ENCODE measurements at places on chromosomes 2 and 18.

- DNase-seq: no peak
Measured at GRCh38 chr2:28422908-28423741, 30.5 kb downstream of the FOSL2 start.

GRCh38 chr2:100818606-100819369, 1.2 kb upstream of the NPAS2 start:
- no peak for DNase-seq

DNA sequence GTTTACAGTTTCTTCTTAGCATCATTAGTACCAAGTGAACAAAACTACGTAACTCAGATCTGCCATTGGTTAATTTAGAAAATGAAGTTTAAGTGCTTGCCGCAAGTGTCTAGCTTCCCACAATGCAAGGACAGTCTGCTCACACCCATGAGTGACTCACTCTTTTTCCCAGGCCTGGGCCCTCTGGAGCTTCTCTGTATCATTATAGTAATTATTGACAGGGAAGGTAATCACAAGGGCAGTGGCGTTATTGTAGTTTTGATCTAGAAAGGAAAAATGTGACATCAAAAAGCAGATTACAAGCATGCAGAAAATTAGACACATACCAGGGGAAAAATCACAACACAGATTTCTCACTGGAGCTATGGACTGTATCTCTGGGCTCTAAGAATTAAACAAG, 38.5 kb downstream of the NPC1 start:
- DNase-seq: no peak

GRCh38 chr2:174054926-174055325, 89.8 kb upstream of the SP3 start:
- no peak for DNase-seq

DNA sequence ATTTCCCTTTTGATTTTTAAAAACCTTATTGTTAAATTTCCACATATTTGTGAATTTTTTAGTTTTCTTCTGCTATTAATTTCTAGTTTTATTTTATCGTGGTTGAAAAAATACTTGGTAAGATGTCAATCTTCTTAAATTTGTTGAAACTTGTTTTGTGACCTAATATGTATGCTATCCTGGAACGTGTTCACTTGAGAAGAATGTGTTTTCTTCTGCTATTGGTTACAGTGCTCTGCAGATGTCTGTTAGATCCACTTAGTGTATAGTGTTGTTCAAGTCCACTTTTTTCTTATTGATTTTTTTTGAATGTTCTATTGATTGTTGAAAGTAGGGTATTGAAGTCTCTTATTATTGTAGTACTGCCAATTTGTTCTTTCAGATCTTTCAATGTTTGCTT, 116.5 kb upstream of the NETO1 start:
- DNase-seq: no peak

DNA sequence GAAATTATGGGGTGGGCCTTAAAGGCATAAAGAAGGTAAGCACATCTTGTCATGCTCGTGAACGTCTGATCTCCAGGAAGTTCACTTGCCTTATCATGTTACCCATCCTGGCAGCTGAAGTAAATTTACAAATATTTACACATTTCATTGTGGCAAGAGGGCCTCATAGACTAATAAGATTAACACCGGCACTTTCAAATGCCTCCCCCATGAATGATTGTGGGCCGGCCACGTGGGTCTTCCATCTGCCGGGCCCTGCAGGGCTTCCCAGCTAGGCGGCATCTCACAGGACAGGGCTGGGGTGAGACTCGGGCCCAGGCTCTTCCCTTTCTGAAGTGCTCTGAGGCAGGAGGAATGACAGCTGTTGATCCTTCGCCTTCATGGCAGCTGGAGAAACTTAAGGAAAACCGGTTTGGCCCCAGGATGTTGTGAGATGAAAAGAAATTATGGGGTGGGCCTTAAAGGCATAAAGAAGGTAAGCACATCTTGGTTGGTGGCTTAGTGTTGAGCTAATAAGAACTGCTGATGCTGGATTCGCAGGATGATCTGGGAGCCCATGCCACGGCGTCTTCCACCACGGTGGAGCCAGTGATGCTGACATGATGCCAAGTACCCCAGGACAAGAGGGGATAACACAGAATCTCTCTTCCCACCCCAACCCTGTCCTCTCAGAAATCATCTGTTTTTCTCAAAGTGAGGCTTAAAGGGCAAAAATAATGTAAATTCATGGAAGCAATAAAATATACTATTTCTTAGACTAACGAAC, 176.3 kb downstream of the SEPTIN10 start:
- DNase-seq: no peak

GRCh38 chr2:186554850-186555671, 34.8 kb upstream of the ITGAV start:
- no peak for DNase-seq

- DNase-seq: peak; percentile 64
Measured at GRCh38 chr2:38508311-38509039, 94.3 kb downstream of the HNRNPLL start.

- no peak for DNase-seq
Measured at GRCh38 chr2:80467262-80467811, 162.8 kb upstream of the LRRTM1 start.

DNA sequence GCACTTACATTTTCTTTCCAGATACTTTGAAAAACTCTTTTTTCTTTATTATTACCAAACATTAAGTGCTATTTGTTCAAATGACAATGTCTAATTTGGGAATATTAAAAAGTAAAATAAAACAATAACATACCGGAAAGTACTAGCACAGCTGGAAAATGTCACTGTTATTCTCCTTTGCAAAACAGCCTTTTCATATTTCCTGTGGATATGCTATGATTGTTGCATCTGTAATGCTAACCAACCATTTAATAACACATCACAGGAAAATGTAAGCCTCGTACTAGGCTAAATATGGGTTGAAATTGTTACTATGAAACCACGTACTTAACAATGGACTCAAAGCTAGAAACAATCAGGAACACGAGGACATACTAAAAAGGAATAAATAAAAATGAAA, 298.1 kb downstream of the CBLN2 start:
- no peak for DNase-seq

GRCh38 chr2:33288011-33288410, 188.4 kb upstream of the RASGRP3 start:
- no peak for DNase-seq

DNA sequence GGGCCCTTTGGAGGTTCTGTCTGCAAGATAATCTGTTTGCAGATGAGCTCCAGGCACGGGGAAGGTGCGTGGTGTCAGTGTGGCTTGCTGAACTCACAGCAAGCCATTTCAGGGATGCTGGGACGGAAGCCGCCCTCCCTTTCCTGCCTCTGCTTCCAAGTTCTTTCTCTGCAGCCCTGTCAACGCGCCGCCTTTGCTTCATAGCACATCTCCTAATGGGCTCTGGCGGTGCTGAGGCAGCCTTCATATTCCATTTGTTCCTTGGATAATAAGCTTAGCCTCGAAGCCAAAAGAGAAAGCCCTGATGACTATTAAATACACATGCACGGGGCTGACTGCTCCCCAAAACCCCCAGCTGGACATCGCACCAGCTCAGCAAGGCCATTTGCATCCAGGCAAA, 81.7 kb upstream of the TAF1B start:
- no peak for DNase-seq

- no peak for DNase-seq
Measured at GRCh38 chr2:115650827-115651226, 1208.4 kb downstream of the DPP10 start.

GRCh38 chr2:133568172-133568571, at the start of gene NCKAP5:
Gene NCKAP5, minus strand, starts transcription at chr2:133568463. Its CDS starts 50,937 bp downstream, at chr2:133517526.
- DNase-seq: no peak

GRCh38 chr2:239596253-239596652, 195.4 kb upstream of the HDAC4 start:
- DNase-seq: no peak

- no peak for DNase-seq
Measured at GRCh38 chr2:20015482-20016083, 3.1 kb upstream of the MATN3 start.

- DNase-seq: no peak
Measured at GRCh38 chr2:21644266-21644665, 520.5 kb downstream of the TDRD15 start.

DNA sequence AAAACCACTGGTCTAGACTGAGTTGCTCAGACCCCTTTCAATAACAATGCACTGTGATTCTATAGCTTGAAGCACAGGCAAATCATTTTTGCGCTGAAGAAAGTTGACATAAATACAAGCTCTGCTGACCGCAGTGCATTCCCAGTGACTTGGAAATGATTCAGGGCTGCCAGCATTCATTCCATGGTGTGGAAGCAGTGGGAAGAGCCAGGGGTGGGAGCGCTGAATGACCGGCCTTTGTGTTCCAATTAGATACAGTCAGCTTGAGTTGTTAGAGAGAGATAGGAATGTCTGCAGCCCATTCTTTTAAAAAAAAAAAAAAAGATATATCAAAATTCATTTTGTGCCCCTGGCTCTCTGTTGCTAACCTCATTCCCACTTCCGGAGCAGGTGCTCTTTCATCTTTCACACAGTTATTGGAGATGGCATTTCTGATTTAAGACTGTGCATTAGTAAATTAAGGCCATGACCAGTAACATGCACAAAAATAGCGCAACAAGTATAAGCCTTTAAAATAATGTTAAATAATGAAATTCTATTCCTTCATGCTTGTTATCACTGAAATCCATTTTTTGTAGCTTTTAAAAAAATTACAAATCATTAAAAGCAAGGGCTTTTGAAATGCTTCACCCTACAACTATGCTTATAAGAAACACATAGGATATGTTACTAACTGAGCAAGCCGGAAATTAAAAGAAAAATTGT, 59.4 kb upstream of the CTLA4 start:
- no peak for DNase-seq

- DNase-seq: no peak
Measured at GRCh38 chr2:16175247-16175825, 235.0 kb downstream of the MYCN start.

GRCh38 chr2:9847140-9847539, 3.9 kb downstream of the TAF1B start:
- DNase-seq: no peak

GRCh38 chr18:3450012-3450798, at the start of gene TGIF1:
Gene TGIF1, plus strand, starts transcription at chr18:3450172. Its CDS starts 318 bp downstream, at chr18:3450490.
- DNase-seq: peak; percentile 79

DNA sequence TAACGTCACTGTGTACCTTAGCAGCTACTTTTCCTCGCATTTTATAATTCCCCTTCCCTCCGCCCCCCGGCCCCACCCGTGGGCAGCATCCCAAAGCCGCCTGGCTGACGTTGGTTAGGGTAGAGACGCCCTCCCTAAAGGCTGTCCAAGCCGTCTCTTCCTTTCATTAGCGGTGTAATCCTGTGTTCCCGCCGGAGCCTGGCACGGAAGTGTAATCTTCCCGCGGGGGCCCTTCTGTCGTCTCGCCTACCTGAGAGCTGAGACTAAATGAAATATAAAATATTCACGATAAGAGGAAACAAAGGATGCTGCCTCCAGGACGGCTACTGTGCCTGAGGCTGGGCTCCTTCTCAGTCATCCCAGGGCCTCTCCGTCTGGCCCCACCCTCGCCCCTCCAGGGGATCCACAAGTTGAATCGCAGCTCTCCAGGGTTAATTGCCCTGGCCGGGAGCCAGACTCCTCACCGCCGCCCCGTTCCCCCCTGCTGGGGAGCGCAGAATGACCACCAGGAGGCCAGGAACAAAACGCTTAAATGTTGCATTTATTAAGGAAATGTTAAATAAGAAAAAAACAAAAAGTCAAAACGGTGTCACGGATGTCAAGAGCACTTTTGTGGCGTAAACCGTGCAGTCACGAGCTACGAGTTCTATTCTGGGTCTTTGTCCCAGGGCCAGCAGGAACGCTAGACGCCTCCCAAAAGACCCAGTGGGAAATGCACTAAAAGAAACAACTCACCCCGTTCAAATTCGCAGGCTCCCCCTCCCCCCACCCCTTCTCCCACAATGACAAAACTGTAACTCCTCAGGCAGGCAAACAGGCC, 1.5 kb downstream of the RPRM start:
- DNase-seq: peak; percentile 35

DNA sequence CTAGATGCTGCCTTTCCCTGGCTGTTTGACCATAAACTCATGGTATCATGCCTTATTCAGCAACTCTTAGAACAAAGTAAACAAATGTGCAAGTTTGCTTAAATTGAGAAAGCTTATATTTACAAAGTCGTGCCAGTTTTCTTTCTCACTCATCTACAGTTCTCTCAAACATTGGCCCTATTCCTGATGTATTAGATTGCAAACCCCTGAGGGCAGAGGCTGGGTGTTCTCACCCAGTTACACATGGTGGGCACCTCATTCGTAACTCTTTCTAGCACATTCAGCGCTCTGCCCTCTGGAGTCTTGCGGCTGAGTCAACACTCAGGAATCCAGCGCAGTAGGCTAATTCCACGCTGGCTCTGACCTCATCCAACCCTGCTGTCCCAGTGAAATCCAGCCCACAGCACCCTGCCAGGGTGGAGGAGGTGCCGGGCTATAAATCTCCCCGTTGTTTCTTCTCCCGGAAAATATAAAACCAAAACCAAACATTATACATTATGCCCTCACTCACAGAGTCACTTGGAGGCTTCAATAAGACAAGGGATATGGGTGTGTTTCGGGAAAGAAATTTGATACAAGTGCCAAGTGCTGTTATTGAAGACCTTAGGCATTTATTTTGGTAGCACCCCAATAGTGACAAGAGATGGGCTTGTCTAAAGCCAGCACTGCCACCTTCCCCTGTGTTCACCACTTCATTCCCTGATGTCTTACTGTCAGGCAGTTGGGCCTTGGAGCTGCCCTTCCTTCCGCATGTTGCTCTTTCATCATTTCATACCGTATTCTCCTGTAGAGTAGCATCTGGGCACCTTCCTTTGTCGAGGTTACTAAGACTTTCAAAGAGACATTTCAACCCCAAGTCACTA, 287.4 kb downstream of the PRKCE start:
- peak; percentile 66 for DNase-seq

GRCh38 chr18:78178812-78179211, 800.8 kb upstream of the SALL3 start:
- DNase-seq: no peak

GRCh38 chr2:132793532-132793931, 123.5 kb upstream of the LYPD1 start:
- DNase-seq: no peak

- DNase-seq: no peak
Measured at GRCh38 chr2:69087912-69088240, 74.9 kb downstream of the ANTXR1 start.

- no peak for DNase-seq
Measured at GRCh38 chr18:55266981-55267380, 307.7 kb upstream of the CCDC68 start.

DNA sequence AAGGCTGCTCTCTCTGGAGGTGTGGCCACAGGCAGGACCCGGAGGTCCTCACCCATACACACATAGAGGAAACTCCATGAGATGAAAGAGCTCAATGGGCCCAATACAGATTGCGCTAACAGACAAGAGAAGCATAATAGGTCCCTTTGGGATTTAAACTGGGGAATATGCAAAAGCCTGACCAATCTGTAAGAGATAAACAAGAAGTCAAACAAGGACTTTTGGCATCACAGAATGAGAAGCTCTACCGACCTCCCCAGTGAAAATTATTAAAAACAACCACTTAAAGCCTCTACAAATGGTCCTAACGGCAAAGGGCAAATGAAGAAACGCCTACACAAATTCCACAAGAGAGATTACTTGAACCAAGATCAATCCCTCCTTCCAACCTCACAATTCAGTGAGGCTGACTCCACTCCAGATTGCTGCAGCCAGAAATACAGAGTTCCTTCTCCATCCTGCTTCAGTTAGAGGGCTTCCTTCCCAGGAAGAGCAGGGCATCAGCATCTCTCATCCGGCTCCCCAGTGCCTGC, 10.8 kb downstream of the IWS1 start:
- DNase-seq: no peak

Data from mesothelial cell of epicardium (in vitro differentiated cells).